Head of caudate nucleus (tissue), 42 donors: ENCODE measurements at places on chromosomes 13 and 19.

DNA sequence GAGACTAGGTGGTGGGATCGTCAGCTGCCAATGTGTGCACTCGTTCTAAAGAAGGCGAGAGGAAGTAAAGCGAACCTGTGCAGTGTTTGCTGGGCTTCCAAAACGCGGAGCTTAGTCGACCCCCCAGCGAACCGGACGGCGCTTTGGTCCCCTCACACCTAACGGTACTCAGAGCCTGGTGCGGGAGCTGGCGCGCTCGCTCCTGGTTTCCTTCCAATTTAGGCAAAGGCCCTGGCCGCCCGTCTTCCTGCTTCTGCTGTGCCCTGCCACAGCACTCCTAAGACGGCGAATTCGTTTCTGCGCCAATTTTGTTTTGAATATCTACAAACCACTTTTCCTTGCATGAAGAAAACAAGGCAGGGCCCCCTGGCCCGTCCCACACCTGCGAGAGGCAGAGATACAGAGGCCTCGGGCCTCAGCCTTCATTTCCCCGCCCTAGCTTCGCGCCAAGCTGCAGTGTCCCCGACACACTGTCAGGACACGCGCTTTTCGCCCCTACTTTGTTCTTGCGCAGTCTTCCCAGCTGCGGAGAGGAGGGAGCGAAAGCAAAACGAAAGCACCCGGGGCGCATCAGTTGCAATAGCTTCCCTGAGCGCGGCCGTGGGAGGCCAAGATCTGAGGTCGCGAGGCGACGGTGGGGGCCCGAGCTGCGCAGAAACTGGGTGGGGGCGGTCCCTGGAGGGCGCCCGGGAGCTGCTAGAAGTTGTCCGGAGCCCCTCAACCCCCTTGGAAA, 111.9 kb downstream of the KCNRG start:
- DNase-seq, result peak; percentile 37

GRCh38 chr13:58165617-58166016, 534.1 kb downstream of the PCDH17 start:
- no peak for DNase-seq

DNA sequence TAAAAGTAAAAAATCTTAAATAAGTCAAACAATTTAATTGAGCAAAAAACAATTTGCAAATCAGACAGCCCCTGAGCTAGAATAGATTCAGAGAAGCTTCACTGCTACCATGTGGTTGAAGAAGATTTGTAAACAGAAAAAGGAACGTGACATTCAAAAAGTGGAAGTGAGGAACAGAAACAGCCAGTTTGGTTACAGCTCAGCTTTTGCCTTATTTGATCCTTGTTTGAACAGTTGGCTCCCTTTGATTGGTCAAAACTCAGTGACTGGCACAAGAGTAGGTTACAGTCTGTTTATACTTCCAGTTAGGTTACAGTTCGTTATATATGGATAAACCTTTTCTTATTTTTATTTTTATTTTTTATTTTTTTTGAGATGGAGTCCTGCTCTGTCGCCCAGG, 5.8 kb downstream of the ZNF221 start:
- DNase-seq, result no peak

- DNase-seq, result no peak
Measured at GRCh38 chr19:54257116-54257480, at the start of gene LILRB5. Gene LILRB5 (minus strand): TSS chr19:54257273. CDS start chr19:54257193, 80 bp downstream.

DNA sequence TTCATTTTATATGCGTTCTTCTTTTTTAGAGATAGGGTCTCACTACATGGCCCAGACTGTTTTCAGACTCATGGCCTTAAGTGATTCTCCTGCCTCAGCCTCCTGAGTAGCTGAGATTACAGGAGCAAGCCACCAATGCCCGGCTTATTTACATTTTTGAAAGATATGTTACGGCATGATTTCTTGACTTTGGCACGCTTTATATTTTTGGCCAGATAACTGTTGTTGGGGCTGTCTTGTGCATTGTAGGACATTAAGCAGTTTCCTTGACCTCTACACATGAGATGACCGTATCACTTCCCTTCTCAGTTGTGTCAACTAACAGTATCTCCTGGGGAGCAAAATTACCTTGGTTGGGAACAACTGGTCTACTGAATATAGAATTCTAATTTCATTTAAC, 28.9 kb upstream of the CLDN10 start:
- no peak for DNase-seq
